ENCODE measurements at places on chromosomes 5 and 9.

- H3K36me3 ChIP-seq, result no peaks in the 10 kb centered on the region
- H3K27ac ChIP-seq, result no peak overlapping the region
- H3K27me3 ChIP-seq, result no peaks in the 10 kb centered on the region
- H3K4me3 ChIP-seq, result no peak overlapping the region
Observed at GRCh38 chr5:32217886-32218396, 43.8 kb upstream of the GOLPH3 start.

GRCh38 chr5:161411156-161411555, 135.4 kb downstream of the GABRB2 start:
- no peak overlapping the region for H3K27ac ChIP-seq
- no peak overlapping the region for H3K4me3 ChIP-seq
- H3K27me3 ChIP-seq, result no peaks in the 10 kb centered on the region
- no peaks in the 10 kb centered on the region for H3K36me3 ChIP-seq
- DNase-seq, result no peak
- no peaks in the 10 kb centered on the region for H3K4me1 ChIP-seq

- H3K36me3 ChIP-seq, result peaks cover 2% of the 10 kb centered on the region
- H3K4me3 ChIP-seq, result no peak overlapping the region
- no peak for DNase-seq
- no peaks in the 10 kb centered on the region for H3K4me1 ChIP-seq
- H3K27ac ChIP-seq, result no peak overlapping the region
- H3K27me3 ChIP-seq, result no peaks in the 10 kb centered on the region
Observed at GRCh38 chr9:125969868-125970267, 222.7 kb downstream of the PBX3 start.

- no peaks in the 10 kb centered on the region for H3K4me1 ChIP-seq
- no peak overlapping the region for H3K4me3 ChIP-seq
- DNase-seq, result no peak
- no peaks in the 10 kb centered on the region for H3K27me3 ChIP-seq
Observed at GRCh38 chr9:130145658-130146057, 26.5 kb upstream of the NCS1 start.

- no peak for DNase-seq
- no peaks in the 10 kb centered on the region for H3K27me3 ChIP-seq
- no peaks in the 10 kb centered on the region for H3K4me1 ChIP-seq
- H3K27ac ChIP-seq, result no peak within 1 kb of the TSS
Observed at GRCh38 chr5:173988554-173989431, at the start of gene C5orf47. C5orf47 (plus strand) TSS chr5:173989170; CDS start chr5:173989264, 94 bp downstream.

DNA sequence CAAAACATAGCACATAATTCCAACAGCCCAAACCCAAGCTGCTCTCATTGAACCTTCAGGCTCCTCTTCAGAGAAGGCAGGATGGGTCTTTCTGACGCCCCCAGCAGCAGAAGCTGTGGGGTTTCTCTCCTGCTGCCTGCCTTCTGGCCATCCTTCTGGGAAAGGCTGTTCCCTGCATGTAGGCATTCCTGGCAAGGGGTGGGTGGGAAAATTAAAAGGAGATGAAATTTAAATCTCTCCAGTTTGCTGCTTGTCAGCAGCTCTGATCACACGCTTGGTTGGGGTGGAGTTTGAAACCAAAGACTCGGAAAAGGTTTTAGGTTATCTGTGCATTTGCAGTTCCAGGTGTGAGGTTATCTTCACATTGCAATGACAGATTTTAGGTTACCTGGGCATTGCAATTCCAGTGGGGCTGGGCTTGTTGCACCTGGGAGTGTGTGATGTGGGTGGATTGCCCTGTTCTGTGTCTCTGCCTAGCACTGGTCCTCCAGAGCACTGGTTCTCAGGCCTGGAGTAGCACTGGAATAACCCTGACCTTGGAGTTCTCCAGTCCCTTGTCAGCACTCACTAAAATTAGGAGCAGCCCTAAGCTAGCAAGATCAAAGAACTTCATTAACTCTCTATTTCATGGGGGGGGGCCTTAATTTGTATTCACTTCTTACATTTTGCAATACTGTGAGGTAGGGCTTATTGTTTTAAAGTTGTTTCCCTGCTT, 109.7 kb downstream of the PDZD2 start:
- H3K36me3 ChIP-seq, result no peaks in the 10 kb centered on the region
- no peak overlapping the region for H3K27ac ChIP-seq
- no peak overlapping the region for H3K4me3 ChIP-seq

GRCh38 chr5:178784391-178784790, 53.9 kb upstream of the ZNF354A start:
- no peak for DNase-seq
- no peak overlapping the region for H3K27ac ChIP-seq
- H3K36me3 ChIP-seq, result no peaks in the 10 kb centered on the region
- no peaks in the 10 kb centered on the region for H3K27me3 ChIP-seq
- H3K4me1 ChIP-seq, result no peaks in the 10 kb centered on the region

DNA sequence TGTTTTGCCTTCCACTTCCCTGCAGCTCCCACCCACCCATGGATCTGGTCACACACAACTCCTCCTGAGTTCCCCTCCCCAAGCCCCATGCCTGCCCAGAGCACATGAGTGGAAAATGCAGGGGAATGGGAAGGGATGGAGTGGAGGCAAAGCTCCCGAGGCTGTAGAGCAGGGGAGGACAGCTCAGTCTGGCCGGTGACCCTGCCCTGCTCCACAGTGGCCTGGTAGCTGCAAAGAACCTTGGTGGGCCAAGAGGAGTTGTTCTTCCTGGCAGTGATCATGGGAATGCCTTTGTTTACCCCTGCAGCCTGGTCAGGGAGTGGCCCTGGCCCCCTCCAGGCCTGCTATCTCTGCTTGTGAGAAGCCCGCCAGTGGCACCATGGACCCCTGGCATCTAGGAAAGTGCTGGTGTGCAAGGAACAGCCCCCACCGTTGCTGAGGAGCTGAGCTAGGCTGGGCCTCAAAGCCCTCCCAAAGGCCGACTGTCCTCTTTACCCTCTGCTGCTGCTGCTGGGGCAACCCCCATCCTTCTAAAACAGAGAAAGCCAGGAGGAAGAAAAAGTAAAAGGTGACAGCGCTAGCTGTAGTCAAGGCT, 60.4 kb downstream of the PSD2 start:
- no peak overlapping the region for H3K27ac ChIP-seq
- no peak for DNase-seq
- H3K27me3 ChIP-seq, result no peaks in the 10 kb centered on the region
- no peak overlapping the region for H3K4me3 ChIP-seq
- no peaks in the 10 kb centered on the region for H3K36me3 ChIP-seq

- no peak overlapping the region for H3K4me3 ChIP-seq
- no peaks in the 10 kb centered on the region for H3K27me3 ChIP-seq
- no peak overlapping the region for H3K27ac ChIP-seq
- DNase-seq, result peak; percentile 73
- H3K4me1 ChIP-seq, result no peaks in the 10 kb centered on the region
- no peaks in the 10 kb centered on the region for H3K36me3 ChIP-seq
Observed at GRCh38 chr9:15416880-15417279, 5.8 kb upstream of the SNAPC3 start.

DNA sequence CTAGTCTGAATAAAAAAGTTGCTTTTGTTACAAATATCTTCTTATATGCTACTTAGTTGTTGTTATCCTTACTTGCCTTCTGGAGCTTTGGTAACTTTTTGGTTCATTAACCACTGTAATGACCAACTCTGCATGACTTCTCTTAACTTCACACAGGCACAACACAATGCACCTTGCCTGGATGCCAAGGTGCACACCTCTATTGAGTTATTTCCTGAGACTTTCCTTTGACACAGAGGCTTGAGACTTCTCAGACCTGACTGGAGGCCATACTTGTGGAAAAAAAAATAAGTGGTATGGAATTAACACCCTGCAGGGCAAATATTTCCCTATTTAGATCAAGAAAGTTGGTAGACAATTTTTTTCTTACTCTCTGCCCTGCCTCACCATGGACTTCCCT, 1925.6 kb downstream of the EFNA5 start:
- H3K4me3 ChIP-seq, result no peak overlapping the region
- H3K27ac ChIP-seq, result no peak overlapping the region
- H3K27me3 ChIP-seq, result no peaks in the 10 kb centered on the region
- no peaks in the 10 kb centered on the region for H3K4me1 ChIP-seq
- DNase-seq, result no peak

- no peak for DNase-seq
- no peaks in the 10 kb centered on the region for H3K27me3 ChIP-seq
- H3K36me3 ChIP-seq, result no peaks in the 10 kb centered on the region
- no peaks in the 10 kb centered on the region for H3K4me1 ChIP-seq
- H3K27ac ChIP-seq, result no peak overlapping the region
Observed at GRCh38 chr5:14936588-14936987, 65.0 kb upstream of the ANKH start.

GRCh38 chr9:26781906-26782305, 110.7 kb downstream of the CAAP1 start:
- H3K27ac ChIP-seq, result no peak overlapping the region
- H3K4me3 ChIP-seq, result no peak overlapping the region
- H3K27me3 ChIP-seq, result no peaks in the 10 kb centered on the region
- H3K4me1 ChIP-seq, result no peaks in the 10 kb centered on the region
- DNase-seq, result no peak
- H3K36me3 ChIP-seq, result no peaks in the 10 kb centered on the region

GRCh38 chr5:98258939-98259338, 514.5 kb upstream of the RGMB start:
- no peaks in the 10 kb centered on the region for H3K27me3 ChIP-seq
- no peak overlapping the region for H3K4me3 ChIP-seq
- no peaks in the 10 kb centered on the region for H3K4me1 ChIP-seq
- no peak overlapping the region for H3K27ac ChIP-seq
- no peaks in the 10 kb centered on the region for H3K36me3 ChIP-seq

GRCh38 chr5:570446-570845, 41.7 kb upstream of the CEP72 start:
- H3K36me3 ChIP-seq, result no peaks in the 10 kb centered on the region
- H3K27ac ChIP-seq, result no peak overlapping the region
- H3K4me1 ChIP-seq, result no peaks in the 10 kb centered on the region
- H3K27me3 ChIP-seq, result peaks cover 21% of the 10 kb centered on the region
- DNase-seq, result no peak
- no peak overlapping the region for H3K4me3 ChIP-seq

GRCh38 chr9:90851444-90851843, 49.8 kb downstream of the SYK start:
- no peak overlapping the region for H3K4me3 ChIP-seq
- H3K27ac ChIP-seq, result no peak overlapping the region
- H3K4me1 ChIP-seq, result no peaks in the 10 kb centered on the region
- DNase-seq, result no peak
- H3K36me3 ChIP-seq, result no peaks in the 10 kb centered on the region
- no peaks in the 10 kb centered on the region for H3K27me3 ChIP-seq

DNA sequence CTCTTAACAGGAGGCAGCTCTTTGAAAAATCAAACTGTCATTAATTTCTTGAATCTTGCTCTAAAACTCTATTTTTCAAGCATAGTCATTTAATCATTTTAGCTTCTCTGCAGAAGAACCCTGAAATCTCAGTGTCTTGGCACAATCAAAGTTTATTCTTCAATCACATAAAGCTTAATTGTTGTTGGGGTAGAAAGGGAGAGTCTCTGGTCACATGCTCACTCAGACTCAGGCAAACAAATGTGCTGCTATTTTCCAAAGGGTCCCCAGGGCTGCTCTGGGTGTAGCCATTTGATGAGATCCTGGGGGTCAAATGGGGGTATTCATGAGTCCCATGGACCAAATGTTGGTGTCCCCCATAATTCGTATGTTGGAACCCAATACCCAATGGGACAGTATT, 114.8 kb downstream of the MSX2 start:
- H3K27ac ChIP-seq, result no peak overlapping the region
- no peak overlapping the region for H3K4me3 ChIP-seq
- no peaks in the 10 kb centered on the region for H3K4me1 ChIP-seq

- no peak overlapping the region for H3K27ac ChIP-seq
- H3K36me3 ChIP-seq, result no peaks in the 10 kb centered on the region
- no peaks in the 10 kb centered on the region for H3K27me3 ChIP-seq
- peaks cover 7% of the 10 kb centered on the region for H3K4me1 ChIP-seq
Observed at GRCh38 chr9:2018764-2019558, 3.8 kb downstream of the SMARCA2 start.

All from fibroblast of lung (primary cell).